ENCODE measurements at places on chromosomes 12 and 14.

DNA sequence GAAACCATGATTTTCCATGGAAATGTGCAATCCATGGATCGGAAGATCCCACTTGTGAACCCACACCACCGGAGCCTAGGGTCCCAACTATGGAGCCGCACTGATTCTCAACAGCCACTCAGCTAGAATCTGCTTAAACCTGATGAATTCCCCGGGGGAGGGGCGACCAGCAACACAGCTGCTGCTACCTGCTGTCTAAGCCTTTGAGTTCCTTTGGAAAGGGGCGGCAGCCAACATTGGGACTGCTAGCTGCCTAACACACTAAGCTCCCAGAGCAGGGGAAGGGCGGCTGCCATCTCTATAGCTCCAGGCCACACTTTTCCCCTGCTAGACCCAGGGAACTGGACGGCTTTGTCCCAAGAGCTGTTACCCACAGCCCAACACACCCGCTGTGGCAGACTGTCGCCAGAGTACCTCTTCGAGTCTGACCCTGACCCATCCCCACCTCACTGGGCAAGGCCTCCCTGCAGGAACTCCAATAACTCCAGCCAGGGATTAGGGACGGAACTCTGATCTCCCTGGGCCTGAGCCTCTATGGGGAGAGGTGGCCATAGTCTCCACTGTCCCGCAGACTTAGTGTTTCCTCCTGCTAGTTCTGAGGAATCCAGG lies 205.8 kb upstream of the SLC16A7 start:
- DNase-seq: no peak

- no peak for DNase-seq
Measured at GRCh38 chr12:30753233-30753632, 1.5 kb downstream of the CAPRIN2 start.

- no peak for DNase-seq
Measured at GRCh38 chr14:58864751-58865513, 227.2 kb downstream of the DACT1 start.

- no peak for DNase-seq
Measured at GRCh38 chr12:32568228-32568627, 110.9 kb upstream of the DNM1L start.

DNA sequence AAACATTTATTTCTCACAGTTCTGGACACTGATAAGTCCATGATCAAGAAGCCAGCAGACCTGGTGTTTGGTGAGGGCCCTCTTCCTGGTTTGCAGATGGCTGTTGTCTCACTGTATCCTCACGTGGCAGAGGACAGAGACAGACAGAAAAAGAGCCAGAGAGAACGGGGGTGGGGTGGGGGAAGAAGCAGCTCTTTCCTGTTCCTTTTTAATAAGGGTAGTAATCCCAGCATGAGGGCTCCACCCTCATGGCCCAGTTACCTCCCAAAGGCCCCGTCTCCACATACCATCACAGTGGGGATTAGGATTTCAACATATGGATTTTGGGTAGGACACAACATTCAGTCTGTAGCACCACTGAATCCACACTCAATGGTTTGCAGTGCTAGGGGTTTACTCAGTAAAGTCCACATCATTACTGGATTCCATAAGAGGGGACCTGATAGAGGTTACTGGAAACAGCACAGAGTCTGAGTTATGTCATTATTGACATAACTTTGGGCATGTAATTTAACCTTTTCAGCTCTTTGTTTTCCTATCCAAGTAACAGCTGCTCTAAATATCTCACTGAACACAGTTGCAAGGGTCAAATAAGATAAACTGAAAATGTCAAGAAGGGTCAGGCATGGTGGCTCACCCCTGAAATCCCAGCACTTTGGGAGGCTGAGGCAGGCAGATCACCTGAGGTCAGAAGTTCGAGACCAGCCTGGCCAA lies 53.2 kb downstream of the RPAP3 start:
- DNase-seq: no peak

All from stimulated activated CD4-positive, alpha-beta T cell treated with anti-CD3 and anti-CD28 coated beads, Interleukin-12 subunit alpha, Interleukin-12 subunit beta, amount 100 ng/mL, for 24 hours (primary cell).